B cell (primary cell): ENCODE measurements at places on chromosomes 2 and 18. TPM values are rescaled to one million over a fixed set of nuclear protein-coding genes. Genes with fewer than 3 reads are reported as not detected.

DNA sequence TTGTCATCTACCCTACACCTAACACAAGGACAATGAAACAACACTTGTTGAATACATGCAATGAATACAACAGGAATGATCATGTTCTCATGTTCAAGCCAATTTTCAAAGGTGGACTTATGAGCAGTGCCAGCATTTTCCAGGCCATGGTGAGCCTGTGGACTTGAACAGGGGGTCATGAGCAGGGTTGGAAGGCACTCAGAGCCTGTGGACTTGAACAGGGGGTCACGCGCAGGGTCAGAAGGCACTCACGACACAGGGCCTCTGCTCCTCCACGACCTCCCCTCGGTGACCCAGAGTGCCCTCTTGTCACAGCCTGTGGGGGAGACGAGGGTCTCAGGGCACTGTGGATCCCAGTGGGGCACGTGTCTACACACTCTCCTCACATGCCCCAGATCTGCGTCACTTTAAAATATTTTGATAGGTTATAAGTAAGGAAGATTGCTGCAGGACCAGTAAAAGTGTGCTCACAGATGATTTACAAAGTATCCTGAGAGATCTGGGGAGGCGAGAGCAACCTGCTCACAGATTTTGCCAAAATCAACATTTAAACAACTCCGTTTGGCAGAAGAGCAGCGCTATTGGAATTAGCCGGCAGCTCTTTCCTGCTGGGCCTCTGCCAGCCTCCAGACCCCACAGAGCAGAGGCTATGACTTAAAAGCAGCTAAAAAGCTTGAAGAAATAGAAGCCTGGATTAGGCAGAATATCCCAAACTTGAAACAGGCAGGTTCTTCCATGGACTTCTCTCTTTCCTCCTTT is 121.9 kb downstream of the TMEM18 start:
- no peaks in the 10 kb centered on the region for H3K27me3 ChIP-seq
- H3K4me1 ChIP-seq = peaks cover 26% of the 10 kb centered on the region
- H3K27ac ChIP-seq = no peak overlapping the region

CHRNG gene
- polyA plus RNA-seq = not detected in 2 replicates

DNA sequence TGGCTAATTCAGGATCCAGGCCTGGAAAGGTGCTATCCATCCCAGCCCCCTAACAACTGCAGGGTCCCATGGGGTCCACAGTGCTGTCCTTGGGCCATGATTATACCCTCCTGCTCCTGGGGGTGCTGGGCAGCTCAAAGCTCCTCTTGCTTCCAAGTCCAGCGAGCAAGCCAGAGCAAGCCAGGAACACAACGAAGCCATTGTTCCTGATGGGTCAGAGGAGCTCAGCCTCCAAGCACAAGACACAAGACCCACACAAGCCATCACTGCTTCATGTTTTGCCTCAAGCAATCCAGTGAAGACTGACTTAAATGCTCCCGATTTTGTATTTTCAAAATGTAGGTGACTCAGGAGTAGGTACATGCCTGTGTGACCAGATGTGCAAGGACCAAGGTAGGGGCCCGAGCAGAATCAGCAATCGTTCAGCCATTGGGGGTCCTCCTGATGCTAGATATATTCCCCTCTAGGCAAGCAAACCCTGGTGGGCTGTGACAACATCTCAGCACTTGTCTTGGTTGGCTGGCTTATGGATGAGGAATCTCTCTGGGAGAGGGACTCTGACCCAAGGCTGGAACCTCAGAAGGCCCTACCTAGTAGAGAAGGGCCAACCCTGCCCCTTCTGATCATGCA is 90.8 kb downstream of the EPAS1 start:
- no peak overlapping the region for H3K27ac ChIP-seq
- H3K4me3 ChIP-seq = no peak overlapping the region
- H3K27me3 ChIP-seq = peaks cover 7% of the 10 kb centered on the region
- DNase-seq = no peak
- no peaks in the 10 kb centered on the region for H3K4me1 ChIP-seq
- H3K36me3 ChIP-seq = no peaks in the 10 kb centered on the region

ADAM23 gene
- 0.78 and 1.8 TPM in 2 replicates for polyA plus RNA-seq

- H3K4me1 ChIP-seq = peaks cover 12% of the 10 kb centered on the region
- no peaks in the 10 kb centered on the region for H3K27me3 ChIP-seq
- H3K27ac ChIP-seq = no peak overlapping the region
- H3K4me3 ChIP-seq = no peak overlapping the region
- no peaks in the 10 kb centered on the region for H3K36me3 ChIP-seq
- no peak for DNase-seq
Observed at GRCh38 chr2:181849601-181850000, 41.9 kb upstream of the ITPRID2 start.

GRCh38 chr2:19046986-19047780 is 311.2 kb downstream of the OSR1 start:
- no peak for DNase-seq
- no peaks in the 10 kb centered on the region for H3K27me3 ChIP-seq
- no peaks in the 10 kb centered on the region for H3K4me1 ChIP-seq

PLEKHH2 gene
- 0.19 and 0.23 TPM in 2 replicates for polyA plus RNA-seq

- H3K27ac ChIP-seq = no peak overlapping the region
- no peak overlapping the region for H3K4me3 ChIP-seq
- no peaks in the 10 kb centered on the region for H3K36me3 ChIP-seq
- no peaks in the 10 kb centered on the region for H3K4me1 ChIP-seq
- H3K27me3 ChIP-seq = no peaks in the 10 kb centered on the region
Observed at GRCh38 chr18:54888933-54889332, 60.7 kb downstream of the RAB27B start.

GRCh38 chr18:77105028-77105427 is 27.6 kb downstream of the MBP start:
- DNase-seq = no peak
- H3K4me3 ChIP-seq = no peak overlapping the region
- H3K4me1 ChIP-seq = peaks cover 79% of the 10 kb centered on the region
- peaks cover 28% of the 10 kb centered on the region for H3K36me3 ChIP-seq
- no peak overlapping the region for H3K27ac ChIP-seq

- no peaks in the 10 kb centered on the region for H3K4me1 ChIP-seq
- no peak overlapping the region for H3K27ac ChIP-seq
- no peak overlapping the region for H3K4me3 ChIP-seq
- no peaks in the 10 kb centered on the region for H3K27me3 ChIP-seq
- H3K36me3 ChIP-seq = no peaks in the 10 kb centered on the region
Observed at GRCh38 chr2:207362716-207363115, 167.0 kb upstream of the CREB1 start.

GRCh38 chr18:36309436-36310391 is 12.2 kb downstream of the FHOD3 start:
- H3K27me3 ChIP-seq = no peaks in the 10 kb centered on the region
- no peaks in the 10 kb centered on the region for H3K36me3 ChIP-seq
- no peak overlapping the region for H3K4me3 ChIP-seq
- no peak overlapping the region for H3K27ac ChIP-seq

DNA sequence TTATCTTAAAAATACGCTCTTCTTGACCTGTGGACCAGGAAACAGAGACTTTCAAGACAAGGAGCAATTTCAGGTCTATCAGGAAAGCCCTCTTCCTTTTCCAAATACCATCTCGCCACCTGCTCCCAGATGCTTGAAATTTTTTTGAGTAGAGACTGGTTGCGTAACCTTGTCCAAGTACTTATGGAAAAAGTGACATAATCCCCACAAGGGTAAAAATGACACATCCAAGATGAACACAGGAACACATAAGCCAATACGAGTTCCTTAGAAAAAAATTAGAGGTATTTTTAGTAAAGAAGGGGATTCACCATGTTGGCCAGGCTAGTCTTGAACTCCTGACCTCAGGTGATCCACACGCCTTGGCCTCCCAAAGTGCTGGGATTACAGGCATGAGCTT is 1.8 kb downstream of the SERPINB13 start:
- no peak overlapping the region for H3K27ac ChIP-seq
- no peak overlapping the region for H3K4me3 ChIP-seq
- no peaks in the 10 kb centered on the region for H3K4me1 ChIP-seq
- peaks cover 4% of the 10 kb centered on the region for H3K27me3 ChIP-seq

SIX3 gene
- not detected in 2 replicates for polyA plus RNA-seq

CCDC74B gene
- 0.48 and 1.1 TPM in 2 replicates for polyA plus RNA-seq

- no peak overlapping the region for H3K4me3 ChIP-seq
- peaks cover 8% of the 10 kb centered on the region for H3K36me3 ChIP-seq
- H3K27ac ChIP-seq = peak overlapping the region; percentile 46
- H3K27me3 ChIP-seq = no peaks in the 10 kb centered on the region
Observed at GRCh38 chr2:101706819-101707177, 9.3 kb downstream of the MAP4K4 start.

TPRKB gene
- polyA plus RNA-seq = 22.4 and 24.3 TPM in 2 replicates

DNA sequence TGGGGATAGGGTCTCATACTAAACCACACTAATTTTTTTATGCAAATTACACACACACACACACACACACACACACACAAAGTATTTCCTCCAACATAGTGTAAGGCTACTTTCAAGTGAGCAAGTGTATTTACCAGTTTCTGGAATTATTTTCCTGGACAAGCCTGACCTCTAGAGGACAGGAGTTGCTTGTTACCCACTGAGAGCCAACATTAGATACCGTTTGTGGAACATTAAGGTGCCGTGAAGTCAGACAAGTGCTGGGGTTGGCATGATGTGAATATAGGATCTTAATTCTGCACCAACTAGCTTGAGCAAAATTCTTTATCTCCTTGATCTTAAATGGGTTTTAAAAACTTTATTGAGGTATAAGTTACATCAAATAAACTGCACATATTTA is 39.3 kb upstream of the SERPINB2 start:
- H3K27me3 ChIP-seq = no peaks in the 10 kb centered on the region
- peak; percentile 7 for DNase-seq
- H3K4me1 ChIP-seq = no peaks in the 10 kb centered on the region
- H3K27ac ChIP-seq = no peak overlapping the region

DNA sequence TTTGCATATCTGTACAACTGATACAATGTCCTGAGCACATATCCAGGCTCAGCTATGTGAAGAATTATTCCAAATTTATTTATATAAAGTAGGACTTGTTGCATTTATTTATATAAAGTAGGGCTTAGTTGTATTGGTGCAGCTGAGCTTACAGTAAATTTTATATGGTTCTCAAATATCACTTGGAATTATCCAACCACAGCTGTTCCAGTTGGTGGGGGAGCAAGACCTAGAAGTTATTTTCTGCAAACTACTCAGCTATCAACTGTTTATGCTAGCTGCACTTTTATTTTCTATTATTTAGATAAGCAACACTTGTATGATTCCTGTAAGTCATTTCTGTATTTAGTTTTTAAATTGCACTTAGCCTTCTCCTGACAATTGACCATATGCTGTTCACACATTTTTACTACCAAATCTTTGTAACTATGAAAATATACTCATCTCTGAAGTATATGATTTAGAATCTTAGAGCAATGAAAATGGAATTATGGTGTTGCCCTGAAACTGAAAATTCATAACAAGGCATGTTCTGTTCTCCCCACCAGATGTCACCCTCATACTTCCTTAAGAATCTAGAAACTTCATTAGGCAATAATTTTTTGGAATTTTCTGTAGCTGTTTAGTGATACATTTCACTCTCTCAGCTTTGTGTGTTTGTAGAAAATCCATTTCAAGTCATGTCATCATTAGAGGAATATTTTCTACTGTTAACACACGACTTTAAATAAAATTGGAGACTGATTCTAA is 157.0 kb upstream of the CBLN2 start:
- no peak overlapping the region for H3K27ac ChIP-seq
- DNase-seq = peak; percentile 11
- no peak overlapping the region for H3K4me3 ChIP-seq
- H3K27me3 ChIP-seq = no peaks in the 10 kb centered on the region
- H3K36me3 ChIP-seq = no peaks in the 10 kb centered on the region
- no peaks in the 10 kb centered on the region for H3K4me1 ChIP-seq

GRCh38 chr2:224085246-224085645 is 46.2 kb upstream of the SERPINE2 start:
- H3K4me1 ChIP-seq = no peaks in the 10 kb centered on the region
- peaks cover 3% of the 10 kb centered on the region for H3K27me3 ChIP-seq
- no peak overlapping the region for H3K27ac ChIP-seq
- no peak overlapping the region for H3K4me3 ChIP-seq
- no peak for DNase-seq

CNTNAP5 gene
- not detected in 2 replicates for polyA plus RNA-seq

- no peaks in the 10 kb centered on the region for H3K27me3 ChIP-seq
- H3K4me3 ChIP-seq = no peak overlapping the region
- H3K36me3 ChIP-seq = no peaks in the 10 kb centered on the region
- H3K4me1 ChIP-seq = no peaks in the 10 kb centered on the region
- DNase-seq = no peak
Observed at GRCh38 chr2:178403671-178404306, 47.2 kb downstream of the PRKRA start.

- H3K27me3 ChIP-seq = no peaks in the 10 kb centered on the region
- DNase-seq = no peak
- peak overlapping the region; percentile 39 for H3K27ac ChIP-seq
- H3K36me3 ChIP-seq = no peaks in the 10 kb centered on the region
Observed at GRCh38 chr2:180360283-180360618, 353.2 kb upstream of the CWC22 start.

DNA sequence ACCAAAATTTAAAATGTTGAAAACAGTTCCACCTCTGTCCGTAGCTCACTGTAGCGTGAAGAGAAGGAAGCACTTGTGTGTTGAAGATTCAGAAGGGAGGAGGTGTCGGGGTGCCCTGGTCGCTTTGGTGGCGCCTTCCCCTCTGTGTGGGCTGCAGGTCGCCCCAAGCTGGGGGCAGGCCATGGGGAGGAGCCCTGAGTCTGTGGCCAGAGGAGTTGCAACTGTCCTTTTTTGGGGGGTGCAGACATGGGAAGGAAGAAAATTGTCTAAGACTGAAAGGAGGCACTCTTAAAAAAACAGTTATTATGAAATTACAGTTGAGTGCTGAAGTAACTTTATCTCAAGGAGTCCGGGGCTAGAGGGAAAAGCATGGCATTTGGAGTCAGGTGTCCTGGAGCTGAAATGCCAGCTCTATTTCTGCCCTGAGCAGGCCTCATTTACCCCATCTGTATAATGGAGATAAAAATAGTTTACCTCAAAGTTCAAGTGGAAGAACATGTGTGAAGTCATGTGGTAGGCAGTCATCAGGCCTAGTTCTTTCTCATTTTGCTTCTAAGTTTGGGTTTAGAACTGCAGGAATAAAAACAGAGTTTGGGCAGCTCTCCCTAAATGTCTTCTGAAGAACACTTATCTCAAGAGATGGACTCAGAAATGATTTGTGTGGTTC is 82.1 kb downstream of the RNF144A start:
- H3K4me1 ChIP-seq = peaks cover 43% of the 10 kb centered on the region
- peak; percentile 28 for DNase-seq
- H3K27ac ChIP-seq = no peak overlapping the region
- H3K27me3 ChIP-seq = no peaks in the 10 kb centered on the region

DNA sequence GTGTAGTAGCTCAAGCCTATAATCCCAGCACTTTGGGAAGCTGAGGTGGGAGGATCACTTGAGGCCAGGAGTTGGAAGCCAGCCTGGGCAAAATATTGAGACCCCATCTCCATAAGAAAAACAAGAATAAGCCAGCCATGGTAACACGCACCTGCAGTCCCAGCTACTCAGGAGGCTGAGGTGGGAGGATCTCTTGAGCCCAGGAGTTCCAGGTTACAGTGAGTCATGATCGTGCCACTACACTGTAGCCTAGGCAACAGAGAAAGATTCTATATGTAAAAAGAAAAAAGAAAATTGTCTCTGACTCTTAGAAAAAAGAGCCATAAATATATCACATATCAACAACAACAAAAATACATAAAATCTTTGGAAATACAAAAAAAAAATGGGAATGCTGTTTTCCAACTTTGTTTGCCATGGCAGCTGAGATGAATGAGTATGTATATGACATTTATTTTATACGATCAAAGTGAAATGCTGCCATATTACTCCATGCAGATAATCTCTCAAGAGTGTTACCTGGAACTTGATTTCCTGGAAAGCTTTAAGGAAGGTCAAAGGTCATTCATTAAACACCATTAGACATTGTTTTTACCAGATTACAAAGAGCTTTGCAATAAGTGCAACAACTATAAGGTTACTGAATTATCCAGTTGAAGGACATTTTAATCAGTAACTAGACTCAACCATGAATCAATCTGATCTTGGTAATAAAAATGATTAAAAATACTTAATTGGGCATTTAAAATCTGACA is 19.7 kb upstream of the DAPL1 start:
- no peak overlapping the region for H3K27ac ChIP-seq
- H3K4me3 ChIP-seq = no peak overlapping the region
- H3K27me3 ChIP-seq = no peaks in the 10 kb centered on the region
- no peaks in the 10 kb centered on the region for H3K4me1 ChIP-seq
- no peaks in the 10 kb centered on the region for H3K36me3 ChIP-seq
- no peak for DNase-seq
